ENCODE measurements at places on chromosomes 2 and 18.
A peak's percentile ranks its signal among the peaks of the same experiment; 100 is the strongest.

DNA sequence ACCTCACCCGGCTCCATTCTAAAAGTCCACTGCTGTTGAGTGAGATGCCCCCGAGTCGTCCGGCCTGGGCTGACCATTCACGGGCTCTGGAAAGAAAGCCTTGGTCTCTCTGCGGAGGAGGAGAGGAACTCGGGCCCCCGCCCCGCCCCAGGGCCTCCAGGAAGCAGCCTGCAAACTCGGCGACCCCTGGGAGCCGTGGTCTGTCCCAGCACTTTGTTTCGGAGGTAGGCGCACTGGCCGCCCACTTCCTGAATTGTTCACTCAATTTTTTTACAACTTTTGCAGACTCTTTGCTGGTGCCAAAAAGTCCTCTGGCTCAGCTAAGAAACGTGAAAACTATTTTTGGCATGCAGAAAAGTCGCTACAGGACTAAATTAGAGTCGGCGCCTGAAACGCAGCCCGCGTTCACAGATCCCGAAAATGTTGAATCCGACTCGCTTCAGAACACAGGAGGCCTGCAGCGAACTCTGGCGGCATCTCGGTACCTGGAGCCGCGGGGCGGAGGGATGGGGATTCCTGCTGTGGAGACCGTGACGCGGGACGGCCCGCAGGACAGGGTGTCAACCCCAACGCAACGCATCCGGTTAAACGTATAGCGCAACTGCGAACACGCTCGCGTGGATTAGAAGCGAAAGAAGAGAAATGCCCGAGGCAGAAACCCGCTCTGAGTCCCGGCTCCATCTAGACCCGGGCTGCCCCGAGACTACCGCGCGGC lies 1.5 kb downstream of the PXDN start:
- DNase-seq = peak; percentile 94

GRCh38 chr2:29848566-29849310 lies 72.6 kb downstream of the ALK start:
- DNase-seq = no peak

- peak; percentile 61 for DNase-seq
Measured at GRCh38 chr2:200003444-200003843, 48.1 kb downstream of the MAIP1 start.

- DNase-seq = no peak
Measured at GRCh38 chr2:154670083-154670482, 28.4 kb upstream of the KCNJ3 start.

- DNase-seq = no peak
Measured at GRCh38 chr2:189901664-189902063, 117.4 kb downstream of the PMS1 start.

GRCh38 chr2:154507186-154507585 lies 191.3 kb upstream of the KCNJ3 start:
- no peak for DNase-seq

- peak; percentile 83 for DNase-seq
Measured at GRCh38 chr2:192146069-192147015, 48.4 kb downstream of the TMEFF2 start.

GRCh38 chr2:25198576-25198975 lies 30.2 kb upstream of the POMC start:
- no peak for DNase-seq

DNA sequence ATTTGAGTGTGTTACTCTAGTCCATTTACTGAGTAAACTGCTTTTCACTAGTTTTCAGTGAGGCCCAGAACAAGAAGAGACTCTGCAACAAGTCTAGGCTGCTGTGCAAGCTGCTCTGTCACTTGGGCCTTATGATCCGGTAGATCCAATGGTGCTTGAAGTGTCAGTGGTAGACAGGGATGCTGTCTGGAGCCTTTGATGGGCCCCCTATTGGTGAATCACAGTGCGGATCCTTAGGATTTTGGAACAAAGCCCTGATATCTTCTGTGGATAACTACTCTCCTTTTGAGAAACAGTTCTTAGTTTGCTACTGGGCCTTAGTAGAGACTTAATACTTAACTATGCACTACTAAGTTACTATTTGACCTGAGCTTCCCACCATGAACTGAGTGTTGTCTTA lies 150.2 kb downstream of the TMEFF2 start:
- DNase-seq = no peak

- no peak for DNase-seq
Measured at GRCh38 chr2:37904993-37905392, 20.1 kb upstream of the RMDN2 start.

- no peak for DNase-seq
Measured at GRCh38 chr2:109411640-109412325, 202.0 kb downstream of the SEPTIN10 start.

DNA sequence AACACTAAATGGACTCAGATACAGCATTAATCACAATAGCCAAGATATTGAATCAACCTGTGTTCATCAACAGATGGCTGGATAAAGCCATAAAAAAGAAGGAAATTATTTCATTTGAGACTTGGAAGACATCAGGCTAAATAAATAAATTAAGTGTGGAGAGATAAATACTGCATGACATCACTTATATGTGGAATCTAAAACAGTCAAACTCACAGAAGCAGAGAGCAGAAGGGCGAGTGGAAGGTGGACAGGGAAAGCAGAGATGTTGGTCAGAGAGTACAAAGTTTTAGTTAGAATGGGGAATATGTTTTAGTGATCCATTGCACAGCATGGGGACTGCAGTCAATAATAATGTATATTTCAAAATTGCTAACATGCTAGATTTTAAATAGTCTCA lies 207.2 kb downstream of the VAPA start:
- no peak for DNase-seq

- DNase-seq = no peak
Measured at GRCh38 chr2:121263996-121264715, 20.8 kb downstream of the TFCP2L1 start.

GRCh38 chr18:22084547-22084946 lies 84.8 kb upstream of the GATA6 start:
- no peak for DNase-seq

DNA sequence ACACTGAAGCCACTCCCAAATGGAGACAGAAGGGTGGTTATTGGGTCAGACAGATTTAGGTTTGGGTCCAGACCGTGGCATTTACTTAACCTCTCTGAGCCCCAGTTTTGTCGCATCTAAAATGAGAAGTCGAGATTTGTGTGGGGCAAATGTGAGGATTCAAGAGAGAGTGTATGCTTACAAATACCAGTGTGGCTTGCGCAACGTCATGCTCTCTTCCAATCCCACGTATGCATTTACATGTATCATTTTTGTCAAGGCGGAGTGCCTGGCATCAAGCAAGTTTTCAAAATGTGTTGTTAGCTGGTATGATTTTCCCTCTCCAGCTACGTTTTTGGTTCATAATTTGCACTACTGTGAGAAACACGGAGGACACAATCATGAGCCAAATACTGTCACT lies 197.9 kb downstream of the EPHA4 start:
- no peak for DNase-seq
